ENCODE measurements at places on chromosomes 3 and 15.

DNA sequence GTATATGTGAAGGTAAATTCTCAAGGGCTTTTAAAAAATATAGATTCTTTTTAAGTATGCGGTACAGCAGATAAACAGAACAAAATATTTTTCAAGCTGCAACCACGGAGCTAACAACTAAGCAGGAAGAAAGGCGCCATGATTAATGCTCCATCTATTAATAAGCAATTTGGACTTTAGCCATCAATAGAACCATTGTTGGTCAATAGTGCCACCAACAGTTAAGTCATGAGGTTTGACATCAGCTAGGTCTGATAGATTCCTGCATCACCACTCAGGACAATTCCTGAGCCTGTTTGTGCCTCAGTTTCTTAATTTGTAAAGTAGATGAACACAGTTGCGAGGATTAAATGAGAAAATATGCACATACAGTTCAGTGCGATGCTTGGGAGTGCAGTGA, 65.1 kb upstream of the FAM3D start:
- no peak overlapping the region for H3K4me3 ChIP-seq
- no peaks in the 10 kb centered on the region for H3K36me3 ChIP-seq
- no peak overlapping the region for H3K27ac ChIP-seq
- no peaks in the 10 kb centered on the region for H3K4me1 ChIP-seq

DNA sequence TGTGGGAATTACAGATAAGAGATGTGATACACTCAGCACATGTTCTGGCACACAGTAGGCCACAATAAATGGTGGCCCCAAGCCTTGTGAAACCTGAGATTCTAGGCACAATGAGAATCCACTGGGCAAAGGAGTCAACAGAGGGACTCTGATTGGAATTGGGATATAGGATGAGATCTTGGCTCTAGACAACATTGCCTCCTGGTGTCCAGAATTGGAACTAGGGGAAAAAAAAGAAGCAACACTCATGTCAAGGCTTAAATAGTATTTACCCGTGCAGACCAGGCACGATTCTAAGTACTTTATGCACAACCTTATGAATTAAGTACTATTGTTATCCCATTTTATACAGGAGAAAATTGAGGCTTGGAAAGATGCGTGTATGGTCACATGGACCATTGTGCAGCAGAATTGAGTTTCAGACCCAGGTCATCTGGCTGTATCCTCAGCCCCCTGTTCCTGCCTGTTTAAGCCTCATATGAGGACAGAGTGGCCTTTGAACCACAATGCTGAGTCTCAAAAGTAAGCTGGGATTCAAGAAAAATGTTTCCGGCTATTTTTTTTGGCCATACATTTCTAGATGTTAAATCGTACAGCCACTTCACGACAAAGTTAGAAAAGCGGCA, 124.8 kb downstream of the SV2B start:
- DNase-seq: no peak
- no peaks in the 10 kb centered on the region for H3K4me1 ChIP-seq
- no peaks in the 10 kb centered on the region for H3K27me3 ChIP-seq
- no peaks in the 10 kb centered on the region for H3K36me3 ChIP-seq

DNA sequence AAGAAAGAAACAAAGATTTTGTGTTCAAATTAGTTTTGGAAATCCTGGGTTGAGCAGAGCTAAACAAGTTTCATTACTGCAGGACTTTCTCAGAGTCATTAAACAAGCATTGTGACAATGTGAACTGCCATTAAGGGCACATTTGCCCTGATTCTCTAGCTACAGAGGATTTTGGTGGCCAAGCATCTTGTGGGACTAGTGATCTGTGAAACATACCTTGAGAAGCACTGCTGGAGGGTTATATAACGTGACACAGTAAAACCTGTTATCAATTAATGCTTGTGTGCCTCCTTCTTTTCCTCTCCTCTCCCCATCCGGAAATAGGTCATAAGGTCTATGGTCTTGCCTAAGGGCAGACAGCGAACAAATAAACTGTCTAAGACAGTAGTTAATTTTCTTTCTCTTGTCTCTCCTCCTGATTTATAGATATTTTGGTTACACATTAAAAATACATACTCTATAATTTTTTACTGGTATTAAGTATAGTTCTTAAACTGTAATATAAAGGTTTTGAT, 167.3 kb upstream of the NANOGP8 start:
- H3K36me3 ChIP-seq: no peaks in the 10 kb centered on the region
- no peak for DNase-seq
- H3K4me3 ChIP-seq: no peak overlapping the region
- no peak overlapping the region for H3K27ac ChIP-seq

DNA sequence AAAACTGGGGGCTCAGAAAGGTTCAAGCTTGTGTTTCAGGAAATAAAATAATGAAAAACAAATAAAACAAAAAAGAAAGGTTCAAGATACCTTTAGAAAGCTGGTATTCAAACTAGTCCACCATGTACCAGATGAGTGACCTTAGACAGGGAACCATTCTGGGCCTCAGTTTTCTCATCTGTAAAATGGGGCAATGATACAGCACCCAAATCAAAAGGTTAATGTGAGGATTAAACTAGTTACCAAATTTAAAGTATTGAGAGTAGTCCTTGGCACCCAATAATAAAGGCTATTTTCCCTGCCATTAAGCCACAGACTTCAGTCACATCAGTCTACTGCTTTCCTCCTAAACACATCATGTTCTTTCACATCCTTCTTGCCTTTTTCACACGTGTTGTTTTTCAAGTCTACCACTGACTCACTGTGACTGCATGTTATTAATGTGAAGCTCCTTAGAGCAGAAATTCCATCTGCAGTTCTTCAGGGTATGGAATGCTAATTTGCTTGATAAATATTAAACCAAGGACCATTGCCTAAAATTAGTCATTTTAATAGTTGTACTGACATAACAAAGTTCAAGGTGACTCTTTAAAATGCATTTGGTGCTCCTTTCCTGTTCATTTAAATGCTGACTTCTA, 19.9 kb downstream of the TAMM41 start:
- no peaks in the 10 kb centered on the region for H3K27me3 ChIP-seq
- no peak for DNase-seq
- no peak overlapping the region for H3K4me3 ChIP-seq
- no peaks in the 10 kb centered on the region for H3K4me1 ChIP-seq
- H3K27ac ChIP-seq: no peak overlapping the region

DNA sequence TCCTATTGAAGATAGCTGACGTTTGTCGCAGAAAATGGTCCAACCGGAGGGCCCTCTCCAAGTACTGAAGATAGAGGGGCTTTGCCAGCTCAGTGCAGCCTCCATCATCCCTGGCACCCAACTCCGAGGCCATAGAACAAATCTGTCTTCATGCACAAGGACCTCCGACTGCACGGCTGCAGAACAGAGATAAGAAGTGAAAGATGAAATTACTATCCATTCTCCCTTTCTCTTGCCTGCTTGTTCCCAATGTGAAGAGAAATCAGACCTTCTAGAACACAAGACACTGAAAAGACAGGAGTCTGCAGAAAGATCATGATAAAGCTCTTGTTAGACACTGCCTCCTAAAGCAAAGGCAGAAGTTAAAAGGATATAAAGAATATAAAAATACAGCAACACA, 19.9 kb downstream of the INO80 start:
- H3K4me1 ChIP-seq: no peaks in the 10 kb centered on the region
- no peak overlapping the region for H3K4me3 ChIP-seq
- H3K27ac ChIP-seq: no peak overlapping the region

DNA sequence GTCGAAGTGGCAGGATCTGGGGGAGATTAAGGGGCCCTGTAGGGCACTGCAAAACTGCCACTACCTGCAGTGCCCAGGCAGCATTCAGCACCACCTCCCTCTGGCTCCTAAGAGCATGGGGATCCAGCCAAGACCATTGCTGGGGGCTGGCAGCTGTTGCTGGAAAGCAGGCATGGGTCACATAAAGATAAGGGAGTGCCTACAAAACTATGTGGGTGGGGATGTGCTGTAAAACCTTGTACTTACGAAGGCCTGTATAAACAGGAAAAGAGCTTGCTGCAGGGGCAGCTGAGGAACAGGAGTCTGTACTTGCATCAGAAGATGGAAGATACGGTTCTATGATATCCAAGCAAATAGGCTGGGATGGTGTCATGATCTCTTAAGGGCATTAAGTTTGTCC, 27.1 kb downstream of the IL20RB start:
- H3K27ac ChIP-seq: peak overlapping the region; percentile 4
- H3K4me1 ChIP-seq: no peaks in the 10 kb centered on the region
- no peak overlapping the region for H3K4me3 ChIP-seq
- H3K36me3 ChIP-seq: no peaks in the 10 kb centered on the region
- no peak for DNase-seq
- H3K27me3 ChIP-seq: no peaks in the 10 kb centered on the region

DNA sequence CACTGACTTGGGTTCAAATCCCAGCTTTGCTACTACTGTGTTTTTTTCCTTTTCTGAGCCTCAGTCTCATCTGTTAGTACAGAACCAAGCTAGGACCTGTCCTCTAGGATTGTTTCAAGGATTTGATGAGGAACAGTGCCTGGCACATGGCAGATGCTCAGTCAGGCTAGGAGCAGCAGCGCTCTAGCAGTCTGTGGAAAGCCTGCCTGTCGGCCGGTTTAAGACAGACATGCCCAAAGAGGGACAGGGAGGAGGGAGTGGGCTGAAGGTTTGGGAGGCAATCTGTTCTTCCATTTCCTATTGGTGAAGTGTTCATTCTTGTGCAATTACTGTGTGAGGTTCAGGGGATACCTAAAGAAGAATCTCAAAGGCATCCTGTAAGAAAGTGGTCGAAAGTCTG, 35.1 kb upstream of the RGMA start:
- no peak overlapping the region for H3K27ac ChIP-seq
- H3K27me3 ChIP-seq: no peaks in the 10 kb centered on the region
- H3K36me3 ChIP-seq: no peaks in the 10 kb centered on the region

GRCh38 chr3:156383441-156384025, 171.4 kb downstream of the SSR3 start:
- peak; percentile 15 for DNase-seq
- no peak overlapping the region for H3K27ac ChIP-seq
- no peaks in the 10 kb centered on the region for H3K4me1 ChIP-seq

DNA sequence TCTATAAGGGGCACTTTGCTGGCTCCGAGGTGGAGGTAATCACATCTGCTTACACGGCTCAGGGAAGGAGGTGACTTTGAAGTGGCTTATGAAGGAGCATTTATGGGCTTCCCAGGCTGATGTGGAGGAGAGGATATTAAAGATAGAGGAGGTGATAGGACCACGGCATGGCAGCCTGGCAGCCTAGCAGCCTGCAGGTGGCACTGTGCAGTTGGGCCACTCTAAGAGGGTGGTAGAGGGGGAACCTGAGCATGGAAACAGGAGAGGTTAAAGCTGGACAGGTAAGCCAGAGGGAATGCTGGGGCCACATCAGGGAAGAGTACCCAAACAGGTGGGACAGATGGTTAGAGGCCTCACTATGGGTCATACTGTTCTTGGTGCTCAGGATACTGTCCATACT, 375.0 kb downstream of the WDR72 start:
- DNase-seq: no peak
- H3K27ac ChIP-seq: no peak overlapping the region
- no peak overlapping the region for H3K4me3 ChIP-seq
- no peaks in the 10 kb centered on the region for H3K27me3 ChIP-seq
- H3K36me3 ChIP-seq: no peaks in the 10 kb centered on the region

- no peaks in the 10 kb centered on the region for H3K27me3 ChIP-seq
- no peak overlapping the region for H3K27ac ChIP-seq
- H3K4me1 ChIP-seq: no peaks in the 10 kb centered on the region
- H3K4me3 ChIP-seq: no peak overlapping the region
- DNase-seq: no peak
- H3K36me3 ChIP-seq: no peaks in the 10 kb centered on the region
These were observed 9.5 kb downstream of the FAM3D start for GRCh38 chr3:58657036-58657520.

DNA sequence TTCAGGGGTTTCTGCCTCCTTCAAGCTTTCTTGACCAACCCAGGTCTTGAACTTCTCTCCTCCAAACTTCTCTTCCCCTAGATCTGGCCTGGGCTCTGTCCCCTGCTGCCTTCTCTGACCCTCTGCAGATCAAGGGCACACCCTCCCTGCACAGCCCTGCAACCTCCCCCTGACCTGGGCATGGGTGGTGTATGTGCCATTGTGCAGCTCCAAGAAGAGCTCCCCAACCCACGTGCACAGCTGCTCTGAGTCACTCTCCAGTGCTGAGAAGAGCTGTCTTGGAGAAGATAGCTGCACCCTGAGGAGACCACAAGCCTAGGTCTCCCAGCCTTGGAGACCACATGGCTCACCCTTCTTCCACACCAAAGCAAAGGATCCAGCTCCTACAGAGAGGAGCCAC, 8.0 kb downstream of the MAN2C1 start:
- no peak overlapping the region for H3K4me3 ChIP-seq
- H3K27ac ChIP-seq: no peak overlapping the region
- H3K36me3 ChIP-seq: no peaks in the 10 kb centered on the region
- no peak for DNase-seq
- H3K27me3 ChIP-seq: no peaks in the 10 kb centered on the region

- peak; percentile 2 for DNase-seq
- no peak overlapping the region for H3K4me3 ChIP-seq
These were observed 27.1 kb upstream of the MAGEF1 start for GRCh38 chr3:184738982-184739381.

DNA sequence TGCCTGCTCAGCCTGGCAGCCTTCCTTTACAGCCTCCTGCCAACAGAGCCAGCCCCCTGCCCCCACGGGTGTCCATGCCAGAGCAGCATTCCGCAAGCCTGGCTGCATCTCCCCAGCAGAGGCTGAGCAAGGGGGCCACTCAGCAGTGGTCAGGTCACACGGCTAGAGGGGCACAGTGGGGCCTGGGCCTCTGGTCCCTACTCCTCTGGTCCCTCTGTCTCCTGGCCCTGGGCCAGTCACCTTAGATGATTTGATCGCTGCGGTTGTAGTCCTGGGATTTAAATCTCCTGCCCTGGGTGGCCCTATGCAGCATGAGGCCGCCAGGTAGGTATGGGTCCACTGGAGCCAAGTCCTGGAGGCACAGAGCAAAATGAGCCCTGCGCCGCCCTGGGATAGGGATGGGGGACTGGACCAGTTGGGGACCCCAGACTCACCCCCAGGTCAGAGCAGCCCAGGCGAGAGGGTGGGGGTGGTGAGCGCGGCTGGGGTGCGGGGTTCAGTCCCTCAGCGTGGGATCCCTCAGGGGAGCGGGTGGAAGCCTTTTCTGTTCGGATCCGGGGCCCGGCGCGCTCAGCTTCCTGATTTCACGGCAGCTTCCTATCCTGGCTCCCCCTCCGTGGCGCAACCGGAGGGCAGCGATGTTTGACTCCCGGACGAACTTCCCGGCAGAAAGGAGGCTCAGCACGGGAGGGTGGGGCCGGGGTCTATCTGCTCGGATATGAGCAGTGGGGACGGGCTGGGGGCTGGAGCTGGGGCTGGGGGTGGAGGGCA, at the start of gene ZBTB47:
ZBTB47 (plus strand) TSS at position 138 of the 771 bp plus-strand sequence. CDS start 4,659 bp downstream, outside the sequence.
- H3K4me1 ChIP-seq: peaks cover 3% of the 10 kb centered on the region
- H3K27ac ChIP-seq: peak within 1 kb of the TSS; percentile 98
- H3K36me3 ChIP-seq: no peaks in the 10 kb centered on the region
- no peak for DNase-seq

- no peaks in the 10 kb centered on the region for H3K4me1 ChIP-seq
- H3K27ac ChIP-seq: no peak overlapping the region
- no peaks in the 10 kb centered on the region for H3K27me3 ChIP-seq
- no peak for DNase-seq
- H3K36me3 ChIP-seq: no peaks in the 10 kb centered on the region
These were observed 326.4 kb upstream of the TRIM42 start for GRCh38 chr3:140351466-140351865.

GRCh38 chr3:7574435-7574834, 713.5 kb downstream of the GRM7 start:
- DNase-seq: no peak
- H3K27me3 ChIP-seq: no peaks in the 10 kb centered on the region
- no peaks in the 10 kb centered on the region for H3K4me1 ChIP-seq

- no peak overlapping the region for H3K4me3 ChIP-seq
- H3K36me3 ChIP-seq: no peaks in the 10 kb centered on the region
- DNase-seq: no peak
- H3K4me1 ChIP-seq: peaks cover 2% of the 10 kb centered on the region
These were observed 37.7 kb downstream of the RFTN1 start for GRCh38 chr3:16475766-16476165.
